ENCODE measurements at places on chromosomes 3 and 15.

- DNase-seq = no peak
These were observed 34.1 kb downstream of the ABTB1 start for GRCh38 chr3:127706785-127707351.

GRCh38 chr3:100073714-100074307 lies 40.5 kb downstream of the FILIP1L start:
- no peak for DNase-seq

DNA sequence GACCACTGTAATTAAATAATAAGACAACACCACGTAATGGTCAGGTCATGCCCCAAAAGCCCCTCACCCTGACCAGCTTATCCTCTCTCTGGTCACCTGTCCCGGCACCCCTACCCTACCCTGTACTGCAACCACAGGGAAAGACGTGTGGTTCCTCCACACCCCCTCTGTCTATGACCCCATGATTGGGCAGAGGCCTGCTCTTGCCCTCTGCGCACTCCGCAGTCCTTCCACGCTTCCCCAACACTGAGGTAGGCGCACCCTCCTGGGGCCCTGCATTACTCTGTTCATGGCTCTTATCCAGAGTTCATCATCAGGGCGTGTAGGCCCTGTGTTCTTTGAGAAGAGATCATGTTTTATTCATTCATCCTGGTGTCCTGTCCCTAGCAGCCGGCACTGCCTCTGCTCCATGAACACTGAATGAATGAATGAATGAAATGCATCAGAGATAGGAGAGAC lies 33.8 kb downstream of the MGLL start:
- DNase-seq = no peak

DNA sequence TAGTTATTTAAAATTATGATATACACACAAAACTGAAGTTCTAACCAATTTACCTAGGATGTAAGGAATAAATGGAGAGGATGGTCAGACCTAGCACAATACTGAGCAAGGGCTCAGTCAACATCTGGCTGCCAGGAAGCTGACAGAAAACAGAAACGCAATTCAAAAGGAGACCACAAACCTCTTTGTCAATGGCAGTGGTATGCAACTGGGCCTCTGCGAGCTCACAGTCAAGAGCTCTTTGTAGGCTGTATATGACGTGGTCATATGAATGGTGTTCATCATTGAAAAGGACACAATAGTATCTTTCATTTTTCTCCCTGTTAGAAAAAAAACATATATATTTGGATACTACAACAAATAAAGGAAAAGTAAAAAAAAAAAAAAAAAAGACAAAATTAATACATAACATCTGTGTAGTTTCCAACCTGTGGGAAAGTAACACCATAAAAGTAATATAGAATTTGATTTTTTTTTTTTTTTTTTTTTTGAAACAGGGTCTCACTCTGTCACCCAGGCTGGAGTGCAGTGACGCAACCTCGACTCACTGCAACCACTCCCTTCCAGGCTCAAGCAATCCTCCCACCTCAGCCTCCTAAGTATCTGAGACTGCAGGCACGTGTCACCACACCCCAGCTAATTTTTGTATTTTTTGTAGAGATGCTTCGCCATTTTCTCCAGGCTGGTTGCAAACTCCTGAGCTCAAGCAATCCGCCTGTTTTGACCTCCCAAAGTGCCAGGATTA lies 37.9 kb downstream of the UBR1 start:
- DNase-seq = no peak

- no peak for DNase-seq
These were observed 5.4 kb upstream of the ACP3 start for GRCh38 chr3:132311841-132312240.

- no peak for DNase-seq
These were observed 152.4 kb upstream of the CGNL1 start for GRCh38 chr15:57223887-57224286.

Data from tibial artery (tissue), 4 donors.